ENCODE measurements at places on chromosomes 1 and 21.

GRCh38 chr1:31000301-31000700, 65.2 kb downstream of the PUM1 start:
- DNase-seq: no peak

GRCh38 chr1:65393347-65393746, 27.1 kb upstream of the LEPR start:
- DNase-seq: peak; percentile 88

DNA sequence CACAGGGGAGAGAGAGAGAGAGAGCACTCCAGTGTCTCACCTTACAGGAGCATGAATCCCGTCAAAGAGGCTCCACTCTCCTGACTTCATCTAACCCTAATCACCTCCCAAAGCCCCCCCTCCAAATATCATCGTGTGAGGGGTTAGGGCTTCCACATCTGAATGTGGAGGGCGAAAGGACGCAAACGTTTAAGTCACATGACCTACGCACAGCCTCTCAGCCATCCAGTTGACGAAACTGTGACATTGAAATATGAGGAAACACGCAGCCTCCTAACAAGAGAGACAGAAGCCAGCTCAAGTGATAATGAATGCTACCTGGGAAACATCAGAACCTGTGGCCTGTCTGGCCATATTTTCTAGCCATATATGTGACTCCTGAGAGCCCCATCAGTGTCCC, 63.7 kb downstream of the MATN1 start:
- no peak for DNase-seq

DNA sequence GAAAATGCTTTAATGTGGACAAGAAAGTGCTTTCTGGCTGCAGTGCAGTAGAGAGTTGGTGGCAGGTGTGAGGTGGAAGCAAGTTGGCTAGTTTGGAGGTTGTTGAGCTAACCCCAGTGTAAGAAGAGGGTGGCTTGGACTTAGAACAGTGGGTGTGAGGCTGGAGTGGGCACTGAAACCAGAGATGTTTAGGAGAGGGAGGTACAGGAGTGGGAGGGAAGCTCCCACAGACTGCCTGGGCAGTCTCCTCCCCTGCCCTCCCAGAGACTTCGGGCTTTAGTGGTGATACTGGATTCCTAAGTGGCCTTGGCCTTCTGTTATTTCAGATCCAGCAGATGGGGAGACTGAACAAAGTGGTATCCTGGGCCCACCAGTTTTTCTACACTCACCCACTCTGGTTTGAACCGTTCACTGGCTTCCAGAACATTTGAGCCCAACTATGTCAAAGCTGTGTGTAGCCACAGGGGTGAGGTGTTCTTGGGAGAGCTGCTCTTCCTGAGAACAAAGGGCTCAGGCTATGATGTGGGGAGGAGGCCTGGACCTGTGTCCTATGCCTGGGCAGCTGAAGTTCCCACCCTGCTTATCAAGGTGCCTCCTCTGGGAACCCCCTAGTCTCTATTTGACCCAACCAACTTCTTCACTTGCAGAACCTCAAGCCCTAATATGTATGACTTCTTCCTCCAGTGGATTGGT, 19.9 kb upstream of the CYP4A11 start:
- no peak for DNase-seq

GRCh38 chr1:110240476-110241210, 30.5 kb downstream of the KCNC4 start:
- DNase-seq: no peak

DNA sequence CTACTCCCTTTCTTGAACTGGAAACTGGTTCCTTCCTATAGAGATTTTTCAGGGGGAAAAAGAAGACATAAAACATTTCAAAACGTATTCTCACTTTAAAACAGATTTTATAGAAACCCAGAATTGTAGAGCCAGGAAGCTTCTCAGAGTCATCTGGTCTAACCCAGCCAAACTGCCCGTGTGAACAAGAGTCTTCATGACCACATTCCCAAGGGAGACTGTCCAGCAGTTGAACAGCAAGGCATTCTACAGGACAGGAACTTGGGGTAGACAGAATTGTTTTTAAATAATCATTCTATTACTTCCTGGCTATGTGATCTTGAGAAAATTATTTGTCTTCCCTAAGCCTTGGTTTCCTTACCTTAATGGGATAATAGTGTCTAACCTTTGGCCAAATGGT, 163.5 kb upstream of the IVNS1ABP start:
- DNase-seq: no peak

- DNase-seq: no peak
Measured at GRCh38 chr1:154808909-154809262, 61.2 kb downstream of the KCNN3 start.

- DNase-seq: no peak
Measured at GRCh38 chr1:10698726-10699469, 97.5 kb downstream of the CASZ1 start.

DNA sequence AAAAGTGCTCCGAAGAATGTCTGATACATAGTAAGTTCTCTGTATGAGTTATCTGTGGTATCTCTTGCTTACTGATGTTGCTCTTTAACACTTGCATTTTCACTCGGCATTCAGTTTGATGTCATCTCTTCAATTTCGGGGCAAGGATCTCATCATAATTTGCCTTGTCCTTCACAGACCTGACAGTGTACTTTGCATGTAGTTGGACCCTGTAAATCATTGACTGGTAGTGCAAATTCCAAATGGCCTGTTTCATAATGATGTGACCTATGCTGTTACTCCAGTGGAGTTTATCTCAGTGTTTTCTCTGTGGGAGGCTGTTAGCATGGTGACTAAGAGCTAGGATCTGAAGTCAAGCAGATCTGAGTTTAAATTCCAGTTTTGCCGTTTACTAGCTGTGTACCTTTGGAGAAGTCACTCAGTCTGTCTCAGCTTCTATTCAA, 34.2 kb upstream of the ABCD3 start:
- peak; percentile 73 for DNase-seq

GRCh38 chr21:38664841-38665240, 140.9 kb upstream of the ETS2 start:
- DNase-seq: no peak

- DNase-seq: no peak
Measured at GRCh38 chr1:95770581-95770980, 536.6 kb downstream of the RWDD3 start.

DNA sequence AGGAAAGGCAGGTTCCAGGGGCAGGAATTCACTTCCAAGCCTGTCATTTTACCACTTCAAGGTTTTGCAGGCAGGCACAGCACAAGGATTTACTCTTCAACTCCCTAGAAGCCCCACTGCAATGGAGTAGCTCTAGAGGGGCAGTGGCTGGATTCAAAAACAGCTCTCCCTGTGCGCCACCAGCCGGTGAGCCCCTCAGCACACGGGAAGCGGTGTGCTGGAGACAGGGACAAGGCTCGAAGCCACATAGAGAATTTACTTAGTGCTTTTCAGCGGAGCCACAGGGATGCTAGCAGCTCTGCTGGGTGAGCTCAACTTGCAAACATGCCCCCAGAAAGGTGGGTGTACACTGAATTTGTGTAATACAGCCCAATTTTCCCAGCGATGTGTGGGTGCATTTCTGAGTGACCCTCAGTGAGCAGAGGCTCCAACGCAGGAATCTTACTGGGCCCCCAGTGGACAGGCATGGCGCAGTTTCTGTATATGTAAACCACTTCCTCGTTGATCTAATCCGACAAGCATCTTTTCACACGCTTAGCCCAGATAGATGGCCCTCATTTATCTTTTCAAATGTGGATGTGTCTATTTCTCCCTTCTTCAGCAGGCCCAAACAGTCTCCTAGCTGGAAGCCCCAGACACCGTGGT, 10.9 kb downstream of the VWA5B1 start:
- DNase-seq: no peak

DNA sequence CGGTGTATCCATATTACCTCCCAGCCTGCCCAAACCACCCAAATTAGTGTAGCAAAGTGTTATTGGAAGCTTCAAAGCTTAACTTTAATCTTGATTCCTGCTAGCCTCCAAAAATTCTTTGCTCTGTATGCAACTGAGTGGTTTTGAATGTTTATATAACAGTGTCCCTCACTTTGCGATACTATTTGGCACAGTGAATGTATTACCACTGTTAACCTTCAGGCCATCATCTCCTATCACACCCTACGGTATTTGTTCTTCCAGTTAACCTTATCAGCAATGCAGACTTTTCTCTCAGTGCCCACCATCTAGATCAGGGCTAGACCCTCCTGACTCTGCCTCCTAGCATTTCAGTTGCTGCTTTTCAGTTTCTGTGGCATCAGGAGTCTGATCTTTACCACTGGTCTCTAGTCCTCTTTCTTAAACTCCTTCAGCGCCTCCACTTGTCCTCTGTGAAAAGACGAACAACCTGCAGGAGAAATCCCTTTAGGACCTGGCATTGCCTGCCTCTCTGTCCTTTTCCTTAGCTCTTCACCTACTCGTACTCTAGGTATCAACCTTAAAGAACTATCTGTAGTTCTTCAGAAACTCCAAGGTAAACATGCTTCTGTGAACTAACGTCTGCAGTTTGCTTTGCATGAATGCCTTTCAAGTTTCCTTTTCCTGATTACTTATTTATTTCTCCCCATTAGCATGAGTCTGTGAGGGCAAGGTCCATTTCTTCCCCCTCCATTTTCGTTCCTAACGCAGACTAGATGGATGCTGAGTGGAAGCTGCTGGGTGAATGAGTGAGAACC, 71.7 kb downstream of the SNX7 start:
- DNase-seq: no peak

GRCh38 chr1:76343356-76343755, 268.8 kb downstream of the ST6GALNAC3 start:
- DNase-seq: no peak

DNA sequence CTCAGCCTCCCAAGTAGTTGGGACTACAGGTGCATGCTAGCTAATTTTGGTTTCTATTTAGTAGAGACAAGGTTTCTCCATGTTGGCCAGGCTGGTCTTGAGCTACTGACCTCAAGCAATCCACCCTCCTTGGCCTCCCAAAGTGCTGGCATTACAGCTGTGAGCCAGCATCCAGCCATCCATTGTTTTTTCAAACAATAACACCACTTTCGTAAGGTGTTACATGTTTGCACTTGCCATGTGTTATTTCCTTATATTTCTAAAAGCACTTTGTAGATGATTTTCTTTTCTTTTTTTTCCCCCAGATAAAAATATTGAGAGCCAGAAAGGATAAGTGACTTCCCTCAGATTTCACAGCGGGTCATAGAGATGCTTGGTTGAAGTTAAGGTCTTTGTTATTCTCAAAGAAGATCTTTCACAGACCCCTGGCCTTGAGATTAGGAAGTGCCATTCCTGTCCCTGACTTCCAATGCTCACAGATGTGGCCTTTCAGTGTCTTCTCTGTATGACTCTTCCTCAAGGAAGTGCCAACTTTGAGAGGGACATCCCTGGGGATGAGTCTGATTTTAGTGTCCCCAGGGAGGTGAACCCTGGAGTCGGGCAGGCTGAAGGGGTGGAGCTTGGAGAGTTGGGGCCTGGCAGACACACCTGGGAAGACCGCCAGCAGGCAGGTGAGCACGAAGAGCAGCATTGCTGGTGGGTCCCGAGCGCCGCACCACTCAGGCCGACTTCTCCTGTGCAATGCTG, 6.3 kb downstream of the PIGR start:
- DNase-seq: no peak

All from activated CD4-positive, alpha-beta T cell treated with anti-CD3 and anti-CD28 coated beads, Interleukin-2, Interleukin-6, amounts not matched to agents 100 ng/mL and 50 ng/mL, durations not matched to agents 16 hours and 8 hours (primary cell).